ENCODE measurements at places on chromosomes 7 and 10.

- DNase-seq = no peak
These were observed 534 bp upstream of the ACBD5 start for GRCh38 chr10:27241010-27241651.

DNA sequence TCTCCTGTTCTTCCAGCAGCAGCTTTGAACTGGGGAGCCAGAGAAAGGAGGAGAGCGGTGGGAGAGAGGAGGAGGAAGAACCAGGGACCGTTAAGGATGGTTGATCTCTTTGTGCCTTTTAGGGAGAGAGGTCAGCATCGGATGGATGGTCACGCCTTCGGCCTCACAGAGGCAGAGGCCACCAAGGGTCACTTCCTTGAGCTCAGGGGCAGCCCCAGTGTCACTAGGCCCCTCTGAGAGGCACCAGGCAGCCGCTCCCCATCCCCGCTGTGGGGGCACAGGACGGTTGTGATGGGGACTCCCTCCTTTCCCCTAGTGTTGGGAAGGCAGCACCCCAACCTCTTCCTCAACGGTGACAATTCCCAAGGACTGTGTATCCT is 121.4 kb downstream of the DNAJB6 start:
- no peak for DNase-seq

DNA sequence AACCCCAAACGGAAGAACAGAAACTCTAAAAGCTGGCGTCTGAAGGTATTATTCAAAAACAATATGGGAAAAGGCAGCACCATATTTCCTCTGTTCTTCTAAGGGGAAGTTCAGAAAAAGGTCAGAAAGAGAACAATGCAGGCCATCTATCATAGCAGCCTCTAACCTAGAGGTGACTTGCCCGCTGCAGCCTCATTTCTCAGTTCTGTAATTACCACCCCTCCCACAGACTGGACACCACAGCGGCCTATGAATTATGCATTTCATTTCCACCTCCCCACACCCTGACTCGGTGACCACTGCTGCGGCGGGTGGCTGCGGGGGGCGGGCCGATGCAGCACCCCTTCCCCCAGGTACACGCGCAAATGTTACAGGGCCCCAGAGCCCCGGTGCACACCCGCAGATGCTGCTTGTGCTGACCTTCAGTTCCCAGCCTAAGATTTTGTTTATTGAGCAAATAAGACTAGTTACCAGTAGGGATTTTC is 125.5 kb downstream of the CLEC2L start:
- DNase-seq = no peak

- no peak for DNase-seq
These were observed at the start of gene NACAD for GRCh38 chr7:45088821-45089340. Gene NACAD (minus strand): TSS chr7:45088969. CDS start chr7:45088894, 75 bp downstream.

- DNase-seq = no peak
These were observed 483.9 kb upstream of the AUTS2 start for GRCh38 chr7:69114374-69114773.

GRCh38 chr7:148621563-148621962 is 31.0 kb downstream of the C7orf33 start:
- no peak for DNase-seq

DNA sequence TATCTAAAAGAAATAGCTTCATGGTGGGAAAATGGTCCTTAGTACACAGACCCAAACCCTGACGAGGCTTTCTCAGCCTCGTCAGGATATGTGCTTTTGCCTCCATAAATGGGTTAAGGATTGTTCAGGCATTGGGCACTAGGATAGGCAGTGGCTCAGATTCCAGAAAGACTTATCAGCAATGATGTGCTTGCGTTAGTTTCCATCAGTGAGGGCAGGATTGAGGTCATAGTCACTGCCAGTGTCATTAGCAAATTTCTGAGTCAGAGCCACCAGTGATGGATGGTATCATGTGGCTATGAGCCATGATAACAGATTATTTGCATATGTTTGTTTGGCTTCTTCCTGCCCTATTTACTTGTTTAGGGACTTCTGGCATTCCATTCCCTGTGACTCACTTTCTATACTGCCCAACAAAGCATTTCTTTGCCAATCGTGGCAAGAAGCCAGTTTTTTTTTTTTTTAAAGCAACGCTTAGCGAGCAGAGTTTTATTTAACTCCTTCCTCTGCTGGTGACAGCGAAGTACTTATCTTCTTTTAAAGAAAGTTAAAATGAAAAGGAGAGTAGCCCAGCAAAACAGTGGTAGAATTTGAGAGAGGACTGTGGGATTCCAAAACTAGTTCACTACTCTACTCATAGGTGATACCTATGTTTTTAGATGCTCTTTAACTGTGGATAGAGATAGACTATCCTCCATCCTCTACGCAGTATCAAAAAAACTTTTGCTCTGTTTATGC is 44.4 kb downstream of the MYPN start:
- peak; percentile 95 for DNase-seq

DNA sequence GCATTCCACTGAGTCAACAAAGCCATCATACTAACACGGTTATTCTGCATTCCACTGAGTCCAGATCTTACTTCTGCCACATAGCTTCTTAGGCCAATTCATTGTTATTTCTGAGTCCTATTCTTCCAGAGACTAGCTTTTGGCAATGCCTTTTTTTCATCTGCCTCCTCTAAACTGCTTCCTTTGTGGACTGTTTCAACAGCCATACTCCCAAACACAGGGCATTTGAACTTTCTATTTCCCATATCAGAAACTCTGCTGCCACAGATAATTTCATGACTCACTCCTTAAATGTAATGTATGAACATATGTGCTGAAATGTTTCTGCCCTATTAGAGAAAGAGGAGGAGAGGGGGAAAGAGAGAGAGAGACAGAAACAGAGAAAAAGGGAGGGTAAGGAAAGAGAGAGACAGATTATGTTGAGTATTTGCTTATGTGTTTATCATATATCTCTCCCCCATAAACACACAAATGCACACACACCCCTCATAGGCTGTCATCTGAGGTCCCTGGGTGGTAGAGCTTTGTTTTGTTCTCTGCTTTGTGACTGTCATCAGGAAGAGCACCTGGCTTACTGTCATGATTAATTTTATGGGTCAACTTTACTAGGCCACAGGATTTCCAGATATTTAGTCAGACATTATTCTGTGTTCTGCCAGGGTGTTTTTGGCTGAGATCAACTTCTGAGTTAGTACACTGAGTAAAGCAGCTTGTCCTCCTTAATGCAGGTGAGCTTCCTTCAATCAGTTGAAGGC is 308.0 kb upstream of the KCND2 start:
- DNase-seq = no peak

DNA sequence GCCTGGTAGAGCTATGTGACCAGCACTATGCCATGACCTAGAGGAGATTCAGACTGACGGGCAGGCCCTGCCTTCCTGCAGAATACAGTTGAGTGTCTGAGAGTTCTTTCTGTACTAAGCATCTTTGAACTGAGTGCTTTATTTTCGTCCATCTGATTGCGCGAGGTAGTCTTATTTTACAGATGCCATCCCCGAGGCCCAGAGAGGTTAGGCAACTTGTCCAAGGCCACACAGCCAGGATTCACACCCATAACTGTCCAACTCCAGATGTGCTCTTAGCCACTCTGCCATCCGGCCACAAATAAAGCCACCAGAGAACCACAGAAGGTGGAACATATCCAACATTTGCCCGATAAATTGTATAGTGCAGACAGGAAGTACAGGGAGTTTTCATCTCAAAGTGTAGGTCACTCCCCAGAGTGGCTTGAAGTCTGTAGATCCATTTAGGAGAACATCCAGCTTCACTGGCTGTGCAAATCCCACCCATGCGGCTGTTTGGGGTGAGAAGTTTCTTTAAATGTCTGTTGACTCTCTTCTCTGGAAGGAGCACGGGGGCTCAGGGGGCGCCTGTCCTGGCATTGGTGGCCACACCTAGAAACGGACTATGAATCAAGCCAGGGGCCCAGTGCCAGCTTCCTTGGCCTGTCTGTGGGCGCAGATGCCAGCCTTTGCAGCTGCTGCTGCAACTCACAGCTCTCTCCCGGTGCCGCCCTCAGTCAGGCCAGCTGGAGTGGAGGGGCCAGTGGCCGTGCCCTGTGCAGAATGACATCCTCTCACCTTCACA is 11.1 kb downstream of the CHST3 start:
- DNase-seq = no peak

GRCh38 chr7:133253519-133253875 is 619 bp downstream of the EXOC4 start:
- no peak for DNase-seq

GRCh38 chr10:11893749-11894278 is 70.7 kb downstream of the PROSER2 start:
- no peak for DNase-seq

- DNase-seq = no peak
These were observed 60.4 kb downstream of the ARMH3 start for GRCh38 chr10:101995451-101996063.

DNA sequence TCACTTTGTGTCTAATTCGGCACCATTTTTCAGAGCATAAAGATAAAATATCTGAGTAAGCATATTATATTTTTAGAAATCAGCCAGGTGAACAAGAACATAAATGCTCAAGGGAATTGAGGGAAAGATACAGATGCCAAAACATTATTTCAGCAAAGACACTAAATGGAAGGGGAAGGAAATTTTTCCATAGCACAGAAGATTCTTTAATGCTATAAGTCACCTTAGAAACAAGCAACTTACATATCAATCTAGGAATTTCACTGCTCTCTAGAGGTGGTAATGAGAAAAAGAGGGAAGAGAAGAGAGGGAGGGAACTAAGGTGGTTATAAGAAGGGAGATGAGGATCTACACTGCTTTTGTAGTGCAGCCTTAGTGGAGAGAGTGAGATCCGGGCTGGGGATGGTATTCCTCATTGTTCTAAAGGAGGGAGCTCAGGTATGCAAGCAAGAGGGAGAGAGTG is 20.4 kb downstream of the ZNF365 start:
- no peak for DNase-seq

GRCh38 chr7:36966636-36967035 is 242.3 kb upstream of the AOAH start:
- no peak for DNase-seq

- no peak for DNase-seq
These were observed 711.3 kb downstream of the GRM8 start for GRCh38 chr7:126541406-126541805.

DNA sequence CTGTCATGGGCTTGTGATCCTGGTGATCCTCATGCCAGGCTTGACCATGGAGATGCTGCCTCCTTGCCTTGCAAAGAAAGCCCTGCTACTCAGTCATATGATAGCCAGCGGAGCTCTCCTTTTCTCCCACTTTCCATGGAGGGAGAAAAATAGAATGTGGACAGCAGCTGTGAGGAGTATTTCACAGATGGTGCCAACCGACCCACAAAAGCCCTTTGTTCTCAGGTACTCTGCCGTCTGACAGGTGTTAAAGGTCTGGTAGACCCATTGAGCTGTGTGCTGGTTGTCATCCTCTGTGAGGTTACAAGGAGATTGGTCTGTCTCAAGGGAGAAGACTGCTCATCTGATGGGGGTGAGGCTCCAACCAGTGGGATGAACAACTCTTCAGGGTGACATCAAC is 29.5 kb upstream of the COBL start:
- no peak for DNase-seq

GRCh38 chr10:69337296-69338132 is 59.2 kb downstream of the HK1 start:
- DNase-seq = peak; percentile 30

DNA sequence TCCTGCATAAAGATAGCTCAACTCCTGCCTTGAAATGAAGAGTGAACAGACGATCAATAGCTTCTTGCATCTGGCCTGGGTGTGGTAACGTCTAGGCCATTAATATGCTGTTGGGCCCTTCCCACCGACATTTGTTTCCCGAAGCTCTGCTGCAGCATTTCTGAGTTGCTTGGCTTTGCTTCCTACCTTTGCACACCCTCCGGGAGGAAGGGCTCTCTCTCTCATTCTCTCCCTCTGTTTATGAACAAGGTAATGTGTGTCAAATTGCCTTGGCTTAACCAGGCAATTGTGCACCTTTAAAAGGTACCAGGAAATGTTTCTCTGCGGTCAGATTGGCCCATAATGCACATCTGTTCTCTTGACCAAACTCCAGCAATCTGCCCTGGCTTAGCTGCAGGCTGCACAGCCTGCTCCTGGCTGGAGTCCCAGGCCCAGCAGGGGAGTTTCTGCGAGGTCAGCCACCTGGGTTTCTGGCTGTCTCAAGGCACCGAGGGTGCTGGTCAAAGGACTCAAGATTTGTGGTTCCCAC is 223.7 kb downstream of the SNX10 start:
- DNase-seq = no peak

- DNase-seq = no peak
These were observed 88.9 kb downstream of the ATE1 start for GRCh38 chr10:121838931-121839330.

- no peak for DNase-seq
These were observed 599.6 kb upstream of the GHITM start for GRCh38 chr10:83539528-83540308.

GRCh38 chr10:58721601-58722281 is 209.1 kb downstream of the BICC1 start:
- no peak for DNase-seq

DNA sequence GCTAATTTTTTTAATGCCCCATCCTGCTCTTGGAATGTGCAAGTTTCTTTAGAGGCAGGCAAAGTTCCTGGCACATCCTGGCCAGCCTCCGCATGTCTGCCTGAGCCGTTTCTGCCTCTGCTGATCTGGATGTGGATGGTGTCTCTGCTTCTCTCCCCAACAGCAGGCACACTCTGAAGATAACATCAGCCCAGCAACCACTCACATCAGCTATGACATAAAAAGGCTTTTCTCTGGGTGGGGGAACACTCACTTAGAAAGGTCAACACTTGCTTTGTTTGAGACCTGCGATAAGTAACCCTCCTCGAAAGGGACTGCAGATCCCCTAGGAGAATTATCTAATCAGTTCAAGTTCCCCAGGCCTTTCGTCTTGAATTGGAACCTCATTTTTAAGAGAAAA is 142.9 kb downstream of the FGFR2 start:
- DNase-seq = no peak

- no peak for DNase-seq
These were observed 276.9 kb downstream of the BAMBI start for GRCh38 chr10:28954211-28954610.

- DNase-seq = no peak
These were observed 94.5 kb downstream of the MAD1L1 start for GRCh38 chr7:2138146-2138765.

DNA sequence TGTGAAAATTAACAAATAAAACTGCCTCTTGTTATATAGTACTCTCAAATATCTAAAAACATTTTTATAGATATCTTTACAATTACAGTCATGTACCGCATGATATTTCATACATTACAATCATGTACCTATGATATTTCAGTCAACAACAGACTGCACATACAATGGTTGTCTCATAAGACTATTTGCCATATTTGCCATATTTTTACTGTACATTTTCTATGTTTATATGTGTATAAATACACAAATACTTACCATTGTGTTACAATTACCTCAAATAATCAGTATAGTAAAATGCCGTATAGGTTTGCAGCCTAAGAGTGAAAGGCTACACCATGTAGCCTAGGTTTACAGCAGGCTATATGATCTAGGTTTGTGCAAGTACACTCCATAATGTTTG is 336.0 kb upstream of the PCDH15 start:
- DNase-seq = no peak

- no peak for DNase-seq
These were observed 247.8 kb upstream of the AOAH start for GRCh38 chr7:36972140-36972518.

All from HFF-Myc (cell line).